Stimulated activated CD8-positive, alpha-beta memory T cell treated with anti-CD3 and anti-CD28 coated beads, Interleukin-15, amount 100 ng/mL, for 1 hour (primary cell): ENCODE measurements at places on chromosomes 7 and 10.

- DNase-seq, result no peak
Observed at GRCh38 chr10:25641595-25641994, 292.4 kb upstream of the MYO3A start.

DNA sequence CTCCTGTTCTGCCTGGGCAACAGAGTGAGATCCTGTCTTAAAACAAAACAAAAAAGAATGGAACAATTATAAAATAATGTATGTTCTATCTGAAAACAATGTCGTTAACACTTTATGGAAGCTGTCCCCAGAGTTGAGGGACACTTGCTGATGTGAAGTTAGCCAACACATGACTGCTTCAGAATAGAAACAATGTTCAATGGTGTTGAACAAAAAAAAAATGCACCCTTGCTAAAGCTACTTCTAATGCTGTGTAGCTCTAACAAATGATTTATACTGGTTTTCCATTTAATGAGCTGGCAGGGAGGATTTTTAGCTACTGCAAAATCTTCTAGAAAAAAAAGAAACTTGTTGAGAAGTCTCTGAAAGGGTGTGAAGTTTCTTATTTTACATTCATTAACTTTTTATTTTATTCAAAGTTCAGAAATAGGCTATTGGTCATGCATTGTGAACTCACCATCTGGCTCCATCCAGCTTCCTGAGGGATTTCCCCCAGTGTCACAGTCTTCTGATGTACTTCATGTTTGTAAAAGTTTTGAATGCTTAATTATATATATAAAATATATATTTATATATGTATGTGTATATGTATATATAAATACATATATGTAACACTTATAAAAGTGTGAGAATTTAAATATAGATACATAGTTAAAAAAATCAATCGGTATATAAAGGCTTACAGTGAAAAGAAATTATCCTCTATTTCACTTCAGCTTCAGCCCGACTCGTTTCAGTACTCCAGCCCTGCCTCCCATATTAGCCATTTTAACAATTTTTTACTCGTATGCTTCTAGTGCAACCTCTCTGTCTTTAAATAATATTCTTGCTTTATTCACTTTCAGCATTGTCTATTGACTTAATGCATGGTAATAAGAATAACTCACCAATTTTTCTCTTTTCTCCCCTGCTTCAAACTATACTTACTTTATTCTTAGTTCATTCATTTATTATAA, 35.0 kb downstream of the HDAC9 start:
- no peak for DNase-seq

DNA sequence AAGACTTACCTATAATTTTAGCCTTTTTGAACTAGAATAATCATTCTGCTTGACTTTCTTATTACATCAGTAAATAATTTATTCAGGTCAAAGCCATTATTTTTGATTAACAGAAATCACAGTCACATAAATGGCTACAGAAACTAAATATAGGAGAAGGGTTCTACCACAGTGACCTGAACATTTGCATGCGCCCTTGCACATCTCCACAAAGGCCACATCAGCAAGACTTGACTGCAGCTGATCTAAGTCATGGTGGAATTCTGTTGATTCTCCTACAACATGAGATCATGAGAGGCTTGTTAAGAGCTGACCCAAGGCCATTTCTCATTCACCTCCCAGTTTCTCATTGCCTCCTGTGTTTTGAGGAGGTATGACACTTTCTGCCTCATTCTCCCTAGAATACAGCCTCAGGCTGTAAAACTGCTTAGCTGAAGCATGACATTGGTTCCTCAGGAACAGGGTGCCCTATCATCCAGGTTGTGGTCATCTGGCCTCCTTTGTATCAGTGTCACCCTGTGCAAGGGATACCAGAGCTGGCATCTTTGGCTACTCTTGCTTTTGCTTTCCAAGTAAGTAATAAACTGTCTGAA, 6.7 kb upstream of the IMMP2L start:
- DNase-seq, result no peak

GRCh38 chr10:72067463-72068125, 20.8 kb downstream of the SPOCK2 start:
- DNase-seq, result no peak

DNA sequence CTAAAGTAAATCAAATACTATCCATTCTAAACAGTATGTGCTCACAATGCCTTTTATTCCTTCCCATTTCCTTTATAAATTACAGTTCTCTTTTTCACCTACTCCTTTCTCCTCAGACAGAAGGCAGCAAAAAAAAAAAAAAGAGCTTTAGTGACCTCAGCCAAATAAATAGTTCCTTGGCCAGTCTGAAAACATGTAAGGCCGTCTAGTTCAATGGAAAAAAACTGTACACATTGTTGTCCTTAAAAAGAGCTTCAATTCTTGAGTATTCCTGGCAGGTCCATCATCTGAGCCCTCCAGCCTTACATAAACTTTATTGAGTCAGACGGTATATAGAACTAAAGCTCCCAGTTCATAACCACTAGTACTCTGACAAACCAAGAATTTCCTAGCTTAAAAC, 185.4 kb downstream of the CACNA2D1 start:
- DNase-seq, result no peak

DNA sequence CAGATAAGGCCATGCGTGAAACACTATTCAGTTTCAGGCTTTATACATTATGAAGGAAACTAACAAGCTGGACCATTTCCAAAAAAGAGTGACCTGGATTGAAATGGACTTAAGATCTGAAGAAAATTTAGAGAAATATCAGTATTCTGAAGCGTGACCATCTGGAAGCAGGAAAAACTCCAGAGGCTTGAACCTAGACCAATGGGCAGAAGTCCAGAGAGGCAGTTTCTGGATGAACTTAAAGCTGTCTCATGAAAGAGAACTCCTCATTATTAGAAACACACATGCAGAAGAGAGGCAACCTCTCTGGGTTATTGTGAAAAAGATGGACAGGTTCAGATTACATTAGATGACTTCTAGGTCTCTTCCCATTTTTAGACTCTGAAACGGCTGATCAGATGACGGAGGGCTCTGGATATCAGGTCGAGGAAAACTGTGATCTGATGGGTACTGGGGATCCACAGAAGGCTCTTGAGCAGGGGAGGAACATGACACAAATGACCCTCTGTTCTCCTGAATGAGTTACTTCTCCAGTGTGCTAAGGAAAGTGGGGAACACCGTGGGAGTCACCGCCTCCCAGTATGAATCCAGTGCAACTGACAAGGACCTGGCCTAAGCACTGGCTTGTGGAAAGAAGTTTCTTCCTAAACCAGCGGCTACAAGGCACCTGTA, 116.5 kb downstream of the SPDYE5 start:
- no peak for DNase-seq

GRCh38 chr10:75429159-75429827, 2.1 kb upstream of the LRMDA start:
- DNase-seq, result no peak

GRCh38 chr10:97791824-97792721, 20.3 kb upstream of the SFRP5 start:
- DNase-seq, result peak; percentile 49

GRCh38 chr10:48279081-48279751, 4.7 kb upstream of the FRMPD2 start:
- DNase-seq, result no peak

DNA sequence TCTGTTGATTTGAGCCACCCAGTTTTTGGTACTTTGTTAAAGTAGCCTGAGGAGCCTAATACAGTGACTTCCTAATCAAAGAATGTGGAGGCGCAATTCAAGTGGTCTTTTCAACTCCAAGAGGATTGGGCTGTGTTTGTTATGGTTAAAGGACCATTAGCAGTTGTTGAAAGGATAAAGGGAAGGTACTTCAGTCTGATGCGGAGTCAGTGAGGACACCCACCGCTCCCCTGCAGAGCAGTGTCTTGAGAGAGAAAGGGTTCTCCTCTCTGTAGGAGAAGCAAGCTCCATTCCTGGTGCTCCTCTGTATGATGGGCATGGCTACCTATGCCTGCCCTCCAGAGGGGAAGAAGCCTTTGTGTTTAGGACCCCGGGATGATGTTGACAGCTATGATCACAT, 590.6 kb upstream of the C7orf33 start:
- no peak for DNase-seq

DNA sequence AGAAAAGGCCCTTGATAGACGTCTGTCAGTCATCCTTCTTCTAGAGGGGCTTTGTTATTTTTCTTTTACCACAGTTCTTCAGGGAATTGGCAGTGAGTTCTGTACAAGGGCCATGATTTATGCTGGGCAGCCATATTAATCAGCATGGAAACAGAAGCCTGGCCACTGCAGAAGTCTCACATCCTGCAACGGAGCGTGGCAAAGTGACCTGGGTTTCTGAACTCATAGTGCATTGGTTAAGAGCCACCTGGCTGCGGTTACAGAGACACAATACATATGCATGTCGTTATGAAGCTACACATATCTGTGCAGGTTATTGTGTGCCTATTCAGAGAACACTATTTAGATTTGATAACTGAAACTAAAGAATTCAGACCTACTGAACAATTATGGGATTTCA, 419.4 kb upstream of the CELF2 start:
- DNase-seq, result no peak

GRCh38 chr10:71718165-71718698, 1.3 kb downstream of the C10orf105 start:
- no peak for DNase-seq

DNA sequence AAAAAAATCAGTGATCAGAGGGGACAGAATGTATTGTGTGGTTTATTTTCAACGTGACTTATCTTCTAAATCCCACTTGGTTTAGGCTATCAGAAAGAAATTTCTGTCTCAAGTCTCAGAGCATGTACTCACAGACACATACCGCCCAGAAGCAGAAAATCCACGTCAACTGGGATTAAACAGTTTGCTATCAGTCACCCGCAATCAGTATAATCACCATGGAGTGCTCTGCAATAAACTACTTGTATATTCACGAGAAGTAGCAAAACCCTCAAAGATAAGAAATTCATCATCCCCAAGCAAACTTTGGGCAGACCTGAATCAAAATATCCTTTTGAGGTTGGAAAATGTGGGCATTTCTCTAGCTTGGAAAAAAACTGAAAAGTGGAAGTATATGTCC, 259.1 kb downstream of the FGFR2 start:
- no peak for DNase-seq

- no peak for DNase-seq
Observed at GRCh38 chr7:148773334-148773733, 74.6 kb downstream of the CUL1 start.

GRCh38 chr10:24887855-24888231, 64.6 kb downstream of the PRTFDC1 start:
- no peak for DNase-seq

DNA sequence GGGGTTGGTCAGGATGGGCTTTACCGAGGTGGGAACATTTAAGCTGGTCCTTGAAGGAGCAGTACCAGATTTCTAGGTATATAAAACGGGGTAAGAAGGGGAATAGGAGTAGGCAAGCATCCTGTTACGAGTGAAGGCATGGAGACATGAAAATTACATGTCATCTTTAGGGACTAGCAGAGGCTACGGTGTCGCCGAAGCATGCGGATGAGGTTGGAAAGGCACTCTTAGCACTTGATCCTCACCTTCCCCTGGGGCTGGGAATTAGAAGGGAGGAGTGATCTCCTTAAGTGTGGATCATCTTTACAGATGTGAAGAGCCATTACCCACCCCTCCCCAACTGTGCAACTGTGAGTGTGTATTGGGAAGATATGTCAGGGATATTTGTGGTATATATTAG, 13.8 kb upstream of the ZRANB1 start:
- no peak for DNase-seq

DNA sequence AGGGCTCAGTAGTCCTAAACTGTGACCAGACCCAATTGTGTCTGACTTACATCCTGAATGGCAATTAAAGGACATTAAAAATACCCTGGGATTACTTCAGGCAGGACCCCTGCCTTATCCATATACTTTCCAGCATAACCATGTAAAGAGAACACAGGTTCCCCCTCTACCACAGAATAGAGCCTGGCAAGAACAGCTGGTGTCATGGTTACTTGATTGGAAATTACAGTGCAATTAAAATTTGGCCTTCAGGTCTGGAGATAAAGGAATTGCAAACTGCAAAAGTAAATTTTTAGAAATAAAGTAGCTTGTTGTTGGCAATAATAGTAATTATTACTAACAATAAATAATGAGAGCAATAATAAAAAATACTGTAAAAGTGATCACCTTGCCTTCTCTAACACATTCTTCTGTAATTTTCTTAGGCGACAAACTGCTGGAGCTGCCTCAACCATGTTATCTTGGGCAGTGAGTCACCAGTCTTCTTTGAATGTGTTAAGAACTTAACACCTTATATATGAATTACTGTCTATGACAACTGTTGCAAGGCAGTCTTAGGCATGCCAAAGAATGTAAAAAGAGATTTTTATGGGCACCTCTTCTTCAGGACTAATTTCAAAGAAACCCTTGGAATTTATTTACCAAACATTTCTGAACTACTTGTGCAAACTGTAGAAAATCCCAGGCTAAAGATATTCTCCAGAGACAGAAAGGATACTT, 53.7 kb downstream of the HIBADH start:
- no peak for DNase-seq

DNA sequence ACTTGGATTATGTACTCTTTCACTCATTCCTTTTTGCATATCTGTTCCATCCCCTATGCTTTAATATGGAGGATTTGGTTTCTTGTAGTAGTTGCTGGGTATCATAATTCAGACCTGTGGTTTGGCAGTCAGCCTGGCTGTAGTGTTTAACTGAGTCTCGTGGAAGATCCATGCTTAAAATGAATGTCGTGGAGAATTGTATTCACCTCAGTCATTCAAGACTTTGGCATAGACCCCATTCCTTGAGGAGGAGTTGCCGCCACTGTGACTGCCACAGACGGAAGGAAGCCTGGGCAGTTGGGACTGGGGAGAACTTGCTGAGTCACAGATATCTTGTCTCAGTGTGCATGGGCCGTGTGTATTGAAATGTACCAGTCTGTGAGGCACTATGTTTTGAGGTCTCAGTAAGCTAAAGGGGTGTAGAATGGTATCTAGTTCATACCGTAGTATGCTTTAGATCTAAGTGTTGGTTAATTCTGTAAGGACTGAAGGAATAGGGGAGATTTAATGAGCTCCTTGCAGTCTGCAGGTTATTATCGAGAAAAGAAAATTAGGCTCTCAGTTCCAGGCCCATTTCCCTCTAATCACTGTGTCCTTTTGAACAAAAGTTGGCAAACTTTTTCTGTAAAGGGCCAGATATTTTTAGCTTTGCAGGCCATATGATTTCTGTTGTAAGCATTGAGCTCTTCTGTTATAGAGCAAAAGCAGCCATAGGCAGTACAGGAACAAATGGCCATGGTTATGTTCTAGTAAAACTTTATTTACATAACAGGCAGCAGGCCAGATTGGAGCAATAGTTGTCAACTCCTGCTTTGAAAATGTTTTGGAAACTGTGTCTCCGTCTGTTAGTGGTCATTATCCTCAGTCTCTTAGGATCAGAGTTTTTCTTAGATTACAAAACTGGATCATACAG, 76.8 kb downstream of the TPST1 start:
- no peak for DNase-seq

GRCh38 chr7:2607923-2608904, 23.6 kb upstream of the TTYH3 start:
- no peak for DNase-seq
